Lower lobe of right lung (tissue), 2 donors: ENCODE measurements at places on chromosomes 3 and 15. TPM values are rescaled to one million over a fixed set of nuclear protein-coding genes. Genes with fewer than 3 reads are reported as not detected.
A peak's percentile ranks its signal among the peaks of the same experiment; 100 is the strongest.

DNA sequence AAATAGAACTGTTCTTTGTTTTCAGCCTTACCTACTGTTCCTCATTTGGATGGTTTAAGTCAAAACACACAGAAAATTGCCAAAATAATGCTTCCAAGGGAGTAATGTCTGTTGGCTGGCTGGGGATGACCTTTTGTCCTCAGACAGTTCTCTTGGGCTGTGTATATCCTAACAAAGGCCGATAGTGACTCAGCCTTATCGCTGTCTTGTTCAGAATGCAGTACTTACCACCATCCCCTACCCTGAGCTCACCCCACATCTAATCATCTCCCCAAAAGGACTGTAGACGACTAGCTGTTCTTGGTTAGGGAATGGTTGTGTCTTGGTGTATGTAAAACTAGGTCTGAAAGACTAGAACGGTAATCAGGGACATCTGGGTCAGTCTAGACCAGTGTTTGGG, 35.0 kb downstream of the RAB11A start:
- no peak overlapping the region for H3K4me3 ChIP-seq
- H3K4me1 ChIP-seq: peaks cover 15% of the 10 kb centered on the region
- H3K36me3 ChIP-seq: peaks cover 53% of the 10 kb centered on the region
- no peak for DNase-seq
- no peak overlapping the region for H3K27ac ChIP-seq
- H3K27me3 ChIP-seq: no peaks in the 10 kb centered on the region

DNA sequence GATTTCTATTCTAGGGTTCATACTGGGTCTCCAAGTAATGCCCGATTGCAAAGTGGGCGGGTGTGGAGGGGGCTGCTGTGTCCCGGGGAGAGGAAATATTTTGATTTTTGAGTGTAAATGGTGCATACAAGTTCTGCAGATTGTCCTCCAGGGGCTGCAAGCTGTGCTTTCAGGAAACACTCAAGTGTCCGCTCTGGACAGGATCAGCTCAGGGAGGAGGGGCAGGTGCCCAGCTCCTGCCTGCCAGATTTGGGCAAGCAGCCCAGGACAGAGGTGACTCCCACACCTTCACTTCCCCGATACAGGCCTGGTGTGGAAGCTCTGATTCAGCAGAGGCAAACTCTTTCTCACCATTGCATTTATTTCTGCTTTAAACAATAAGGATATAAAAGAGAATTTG, 142.7 kb downstream of the ALDH1A2 start:
- H3K4me1 ChIP-seq: peaks cover 43% of the 10 kb centered on the region
- DNase-seq: peak; percentile 86
- H3K27ac ChIP-seq: peak overlapping the region; percentile 51
- no peaks in the 10 kb centered on the region for H3K36me3 ChIP-seq
- H3K27me3 ChIP-seq: no peaks in the 10 kb centered on the region

DNA sequence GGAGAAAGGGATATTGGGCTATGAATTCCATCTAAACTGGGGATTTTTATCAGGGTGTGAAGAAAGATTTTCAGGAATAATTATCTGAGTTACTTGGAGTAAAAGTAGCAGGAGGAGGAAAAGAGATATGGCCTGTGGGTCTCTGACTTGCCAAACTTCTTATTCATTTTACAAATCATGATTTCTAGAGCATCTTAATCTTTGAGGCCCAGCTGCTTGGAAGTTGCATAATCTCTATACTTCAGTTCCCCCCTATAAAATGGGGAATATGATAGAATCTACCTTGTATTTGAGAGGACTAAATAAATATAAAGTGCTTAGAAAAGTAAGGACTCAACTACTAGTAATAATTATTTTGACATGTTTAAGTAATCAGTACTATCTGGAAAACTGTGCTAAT, 11.0 kb upstream of the GABPB1 start:
- no peak overlapping the region for H3K27ac ChIP-seq
- no peaks in the 10 kb centered on the region for H3K27me3 ChIP-seq
- H3K4me1 ChIP-seq: no peaks in the 10 kb centered on the region
- no peak overlapping the region for H3K4me3 ChIP-seq

- no peaks in the 10 kb centered on the region for H3K4me1 ChIP-seq
- H3K27ac ChIP-seq: no peak overlapping the region
- no peak overlapping the region for H3K4me3 ChIP-seq
- no peaks in the 10 kb centered on the region for H3K27me3 ChIP-seq
- no peaks in the 10 kb centered on the region for H3K36me3 ChIP-seq
- DNase-seq: no peak
Observed at GRCh38 chr3:97138914-97139541, 324.6 kb downstream of the EPHA6 start.

Gene IGSF10
- total RNA-seq: 30.9 TPM
